Stimulated activated CD4-positive, alpha-beta T cell treated with anti-CD3 and anti-CD28 coated beads, Interleukin-1b, Interleukin-23, amount 100 ng/mL, for 4 hours (primary cell): ENCODE measurements at places on chromosomes 6 and 20.
A peak's percentile ranks its signal among the peaks of the same experiment; 100 is the strongest.

- DNase-seq = peak; percentile 68
Observed at GRCh38 chr6:34027445-34027936, 118.4 kb downstream of the GRM4 start.

DNA sequence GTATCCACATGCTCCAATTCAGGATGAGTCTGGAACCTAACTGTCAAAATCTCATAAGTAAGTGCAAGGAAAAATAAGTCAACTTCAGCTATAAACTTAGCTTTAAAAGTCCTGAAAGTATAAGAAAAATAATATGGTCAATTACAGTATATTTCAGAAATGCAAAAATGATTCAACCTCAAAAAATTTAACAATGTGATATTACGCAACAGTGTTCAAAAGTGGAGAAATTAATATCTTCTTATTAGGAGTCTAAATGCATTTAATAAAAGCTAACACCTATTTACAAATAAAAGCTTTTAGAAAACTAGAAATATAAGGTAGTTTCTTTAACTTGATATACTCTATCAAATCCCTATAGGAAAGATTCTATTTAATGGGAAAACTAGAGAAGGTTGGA, 111.2 kb upstream of the OPRM1 start:
- DNase-seq = no peak

DNA sequence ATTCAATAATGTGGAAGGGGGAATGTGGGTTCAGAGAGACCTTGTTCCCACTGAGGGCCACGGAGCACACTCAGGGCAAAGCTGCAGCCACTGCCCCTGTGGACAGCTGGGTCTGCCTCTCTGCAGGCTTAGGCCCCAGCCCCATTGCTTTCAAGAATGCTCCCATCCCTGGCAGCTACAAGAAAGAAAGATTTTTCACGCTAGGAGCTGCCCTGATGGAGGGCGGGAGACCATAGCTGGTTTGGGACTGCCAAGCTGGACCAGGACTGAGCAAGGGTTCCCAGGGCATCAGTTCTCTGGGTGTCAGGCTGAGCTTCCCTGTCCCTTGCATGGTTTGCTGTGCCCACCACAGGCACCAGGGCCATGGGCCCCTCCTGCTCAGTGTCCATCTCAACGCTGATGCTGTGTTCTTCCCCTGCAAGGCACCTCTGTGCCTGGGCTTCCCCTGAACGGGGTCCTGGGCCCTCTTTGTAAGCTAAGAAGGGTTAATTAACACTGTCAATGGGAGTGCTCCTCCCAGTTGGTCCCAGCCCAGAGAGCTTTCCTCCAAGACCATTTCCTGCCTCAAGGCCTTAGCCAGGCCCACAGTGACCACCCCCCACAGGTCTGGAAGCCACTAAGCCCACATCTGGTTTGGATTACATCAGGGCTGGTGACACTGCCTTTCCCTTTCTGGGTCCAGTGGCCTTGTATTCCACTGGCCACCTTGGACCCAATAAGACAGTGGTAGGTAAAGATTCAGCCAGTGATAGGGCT, 8.4 kb downstream of the FOXS1 start:
- DNase-seq = no peak

GRCh38 chr6:100276311-100277057, 188.2 kb downstream of the SIM1 start:
- DNase-seq = no peak

- no peak for DNase-seq
Observed at GRCh38 chr20:58450254-58450653, 61.2 kb downstream of the VAPB start.
